Fibroblast of skin of back (primary cell): ENCODE measurements at places on chromosomes 5 and 9.

- DNase-seq, result no peak
Observed at GRCh38 chr9:14106699-14107098, 207.2 kb downstream of the NFIB start.

DNA sequence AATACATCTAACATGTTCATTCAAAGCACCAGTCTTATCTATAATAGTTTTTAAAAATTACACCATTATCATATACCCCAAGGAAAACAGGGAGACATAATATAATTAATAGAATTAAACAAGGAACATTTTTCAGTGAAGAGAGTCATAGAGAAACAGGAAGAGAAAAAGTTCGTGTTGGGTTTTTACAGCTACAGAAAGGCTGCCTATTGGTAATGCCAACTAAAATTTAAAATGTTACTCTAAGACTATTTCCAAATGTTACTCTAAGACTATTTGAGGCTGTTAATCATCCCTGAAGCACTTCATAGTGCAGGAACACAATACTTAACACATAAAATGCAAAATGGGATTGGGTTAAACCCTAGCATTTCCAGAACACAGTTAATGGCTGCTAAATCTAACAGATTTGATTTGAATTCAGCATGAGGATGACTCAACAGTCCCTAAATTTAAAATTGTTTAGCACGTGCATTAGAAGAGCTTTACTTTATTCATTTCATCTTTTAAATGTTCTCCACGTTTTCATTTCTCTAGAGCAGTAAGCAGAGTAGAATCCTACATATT, 54.5 kb downstream of the OXCT1 start:
- no peak for DNase-seq

- no peak for DNase-seq
Observed at GRCh38 chr5:173235499-173236394, 741 bp upstream of the NKX2-5 start.

DNA sequence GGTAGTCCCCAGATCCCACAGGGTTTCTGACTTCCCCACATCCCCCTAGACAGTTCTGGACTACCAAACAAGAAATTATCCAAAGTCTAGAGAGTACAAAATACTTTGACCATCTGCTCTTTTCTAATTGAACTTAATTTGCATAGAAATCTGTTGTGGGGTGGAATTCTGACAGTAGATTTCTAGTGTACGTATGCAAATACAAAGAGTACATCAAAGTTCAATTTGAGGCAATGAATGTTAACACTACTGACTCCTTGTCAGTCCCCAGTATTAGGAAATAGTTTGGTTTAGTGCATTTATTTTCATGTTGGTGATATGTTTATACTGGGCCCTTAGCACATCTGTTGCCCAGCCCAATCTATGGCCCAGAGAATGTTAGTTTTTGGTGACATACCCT, 292.6 kb downstream of the CETN3 start:
- DNase-seq, result no peak

GRCh38 chr9:109417054-109417453, 81.1 kb downstream of the PTPN3 start:
- DNase-seq, result no peak

- DNase-seq, result no peak
Observed at GRCh38 chr5:88765798-88766197, 117.2 kb downstream of the MEF2C start.

GRCh38 chr5:16849775-16850174, 86.3 kb downstream of the MYO10 start:
- no peak for DNase-seq

DNA sequence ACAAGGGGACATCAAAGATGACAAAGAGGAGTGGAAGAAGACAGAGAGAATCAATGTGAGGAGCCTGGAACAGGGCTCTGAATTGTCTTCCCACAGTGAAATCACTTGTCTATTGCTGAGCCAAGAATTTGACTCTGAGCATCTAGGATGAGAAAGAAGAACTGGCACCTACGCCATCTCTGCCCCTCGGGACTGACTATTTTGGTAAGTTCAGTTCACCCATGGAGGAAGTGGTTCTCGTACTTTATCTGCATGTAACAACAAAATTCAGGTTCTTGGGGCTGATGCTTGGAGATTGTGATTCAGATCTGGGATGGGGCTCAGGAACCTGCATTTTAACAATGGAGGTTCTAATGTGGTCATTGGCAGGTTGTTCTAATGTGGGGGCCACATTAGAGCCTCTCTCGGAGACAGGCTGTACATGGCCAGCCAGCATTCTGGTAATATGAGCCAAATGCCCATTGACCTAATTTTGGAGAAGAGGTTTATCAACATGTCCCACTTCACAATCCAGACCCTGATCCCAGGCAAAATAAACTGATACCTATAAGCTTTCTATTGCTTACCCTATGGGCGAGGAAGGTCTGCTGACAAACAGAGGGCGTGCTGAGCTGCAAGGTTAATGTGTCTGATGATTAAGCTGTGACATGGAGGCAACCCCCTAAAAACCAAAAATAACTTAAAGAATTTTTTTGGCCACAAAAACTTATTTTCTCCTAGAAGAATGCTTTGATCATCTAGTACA, 2.7 kb upstream of the IL12B start:
- DNase-seq, result no peak

DNA sequence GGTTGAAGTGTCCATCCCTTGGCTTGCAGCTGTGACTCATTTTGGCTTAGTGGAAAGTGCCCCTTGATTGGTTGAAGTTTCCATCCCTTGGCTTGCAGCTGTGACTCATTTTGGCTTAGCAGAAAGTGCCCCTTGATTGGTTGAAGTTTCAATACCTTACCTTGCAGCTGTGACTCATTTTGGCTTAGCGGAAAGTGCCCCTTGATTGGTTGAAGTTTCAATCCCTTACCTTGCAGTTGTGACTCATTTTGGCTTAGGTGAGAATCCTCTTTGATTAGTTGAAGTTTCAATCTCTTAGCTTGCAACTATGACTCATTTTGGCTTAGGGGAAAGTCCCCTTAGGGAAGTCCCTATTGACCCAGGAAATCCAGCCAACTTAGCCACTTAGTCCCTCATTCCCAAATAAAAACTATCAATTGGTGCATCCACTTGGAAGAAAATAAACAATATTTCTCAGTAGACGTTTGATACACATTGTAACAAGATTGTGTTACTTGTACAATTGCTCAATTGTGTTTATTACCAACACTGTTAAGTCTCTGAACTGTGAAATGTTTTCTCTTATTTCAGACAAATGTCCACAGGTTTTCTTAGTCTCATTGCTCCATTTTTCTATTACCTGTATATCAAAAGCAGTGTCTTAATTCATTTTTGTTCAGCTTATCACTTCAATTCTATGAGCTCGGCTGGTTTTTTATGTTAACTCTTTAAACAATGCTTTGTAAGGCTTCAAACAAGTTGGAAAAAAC, 2308.8 kb upstream of the ACO1 start:
- peak; percentile 17 for DNase-seq

DNA sequence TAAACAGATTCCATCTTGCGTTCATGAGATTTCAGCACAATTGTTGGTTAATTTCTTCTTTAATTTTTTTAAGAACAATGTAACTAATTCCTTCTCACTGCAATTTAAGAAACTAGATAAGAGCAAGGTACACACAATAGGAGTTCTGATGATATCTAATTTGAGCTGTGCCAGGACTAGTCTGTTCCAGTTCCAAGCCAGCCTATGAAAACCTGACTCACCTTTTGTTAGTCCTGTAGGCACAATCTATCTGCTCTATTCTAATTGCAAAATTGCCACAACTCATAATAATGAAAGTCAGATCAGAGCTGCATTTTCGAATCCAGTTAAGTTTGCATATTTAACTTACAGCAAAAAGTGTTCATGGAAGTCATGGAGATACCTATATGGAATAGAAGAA, 494.1 kb upstream of the TUSC1 start:
- no peak for DNase-seq

- DNase-seq, result peak; percentile 86
Observed at GRCh38 chr9:10875752-10876151, 262.9 kb upstream of the PTPRD start.

DNA sequence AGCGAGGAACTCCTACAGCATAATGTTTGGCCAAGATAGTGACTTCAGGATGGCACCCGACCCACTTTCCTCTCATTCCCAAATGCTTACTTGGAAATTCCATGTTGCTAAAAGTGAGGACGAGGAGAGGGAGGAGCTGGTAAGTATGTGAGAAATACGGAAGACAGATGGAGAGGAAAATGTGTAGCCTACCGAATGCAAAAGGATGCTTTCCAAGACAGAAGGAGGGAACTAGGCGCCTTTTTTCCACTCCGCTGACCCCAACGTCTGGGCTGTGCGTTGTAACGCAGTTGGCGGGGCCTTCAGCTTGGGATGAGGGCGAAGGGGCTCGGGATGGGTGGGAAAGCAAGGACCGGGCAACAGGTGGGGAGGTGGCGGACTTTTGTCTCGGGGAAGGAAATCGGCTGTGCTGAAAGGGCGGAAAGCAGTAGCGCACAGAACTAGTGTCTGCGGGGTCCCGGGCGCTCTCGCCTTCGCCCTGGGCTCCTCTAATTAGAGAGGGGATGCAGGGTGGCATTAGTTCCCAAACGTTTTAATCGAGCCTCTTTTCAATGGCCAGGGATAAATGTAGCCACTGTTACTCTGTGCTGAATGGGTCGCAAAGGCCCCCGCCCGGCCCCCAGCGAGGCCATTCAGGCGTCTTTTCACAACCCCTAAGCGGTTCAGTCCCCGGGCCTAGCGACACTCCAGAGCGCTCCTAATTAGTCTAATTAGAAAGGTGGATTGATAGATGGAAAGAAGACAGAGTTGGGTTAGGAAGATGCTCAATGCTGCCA, 12.6 kb downstream of the FOXD1 start:
- peak; percentile 55 for DNase-seq

GRCh38 chr9:5799314-5799713, 33.6 kb downstream of the ERMP1 start:
- peak; percentile 34 for DNase-seq

DNA sequence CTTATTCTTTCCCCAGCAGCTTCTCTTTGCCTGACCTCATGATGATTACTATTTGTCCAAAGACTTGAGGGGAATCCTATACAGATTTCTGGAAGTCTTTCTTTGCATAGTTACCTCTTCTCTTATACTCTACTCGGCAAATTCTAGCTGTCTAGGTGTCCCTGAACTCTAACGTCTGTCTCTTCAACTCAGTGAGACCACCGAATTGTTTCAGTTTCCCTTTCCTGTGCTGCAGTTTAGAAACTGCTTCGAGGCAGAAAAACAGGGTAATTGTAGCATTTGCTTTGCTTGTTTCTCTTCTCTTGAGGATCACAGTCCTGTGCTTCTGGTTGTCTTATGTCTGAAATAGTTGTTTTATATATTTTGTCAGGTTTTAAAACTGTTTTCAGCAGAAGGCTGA, 14.8 kb downstream of the LVRN start:
- DNase-seq, result no peak

DNA sequence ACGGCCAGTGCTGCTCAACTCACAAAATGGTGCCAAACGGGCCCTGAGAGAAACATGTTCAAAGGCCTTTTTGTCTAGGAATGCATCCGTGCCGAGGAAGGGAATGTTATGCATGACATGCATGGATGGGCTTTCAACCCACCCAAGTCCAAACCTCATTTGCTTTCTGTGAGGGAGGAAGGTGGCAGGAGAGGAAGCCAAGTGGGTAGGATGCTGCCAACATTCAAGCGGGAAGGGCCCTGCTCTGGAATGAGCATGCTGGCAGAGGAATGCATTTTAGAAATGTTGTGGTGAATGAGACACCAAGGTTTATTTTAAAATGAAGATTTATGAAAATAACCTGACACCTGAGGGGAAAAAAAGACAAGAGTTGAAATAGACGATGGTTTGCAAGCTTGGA, 479.1 kb downstream of the CCDC171 start:
- peak; percentile 73 for DNase-seq

- no peak for DNase-seq
Observed at GRCh38 chr9:108905494-108905893, 28.4 kb downstream of the ELP1 start.

GRCh38 chr5:150132740-150133139, 22.9 kb downstream of the PDGFRB start:
- no peak for DNase-seq

DNA sequence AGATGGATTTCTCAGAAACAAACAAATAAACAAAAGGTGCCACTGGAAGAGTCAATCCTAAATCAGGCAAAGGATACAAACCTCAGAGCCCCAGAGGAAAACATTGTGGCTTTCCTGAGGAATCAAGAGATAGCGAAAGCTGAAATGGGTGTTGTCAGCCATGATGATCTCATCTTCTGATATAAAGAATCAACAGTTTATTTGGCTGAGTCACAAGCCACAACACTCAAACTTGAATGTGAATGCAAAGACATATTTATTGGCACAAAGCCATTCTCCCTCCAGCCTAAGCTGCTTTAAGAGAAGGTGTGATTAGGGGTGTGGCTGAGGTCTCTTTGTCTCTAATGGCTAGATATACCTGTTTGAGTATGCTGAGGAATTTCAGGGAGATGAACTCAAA, 73.3 kb upstream of the NREP start:
- DNase-seq, result peak; percentile 93

DNA sequence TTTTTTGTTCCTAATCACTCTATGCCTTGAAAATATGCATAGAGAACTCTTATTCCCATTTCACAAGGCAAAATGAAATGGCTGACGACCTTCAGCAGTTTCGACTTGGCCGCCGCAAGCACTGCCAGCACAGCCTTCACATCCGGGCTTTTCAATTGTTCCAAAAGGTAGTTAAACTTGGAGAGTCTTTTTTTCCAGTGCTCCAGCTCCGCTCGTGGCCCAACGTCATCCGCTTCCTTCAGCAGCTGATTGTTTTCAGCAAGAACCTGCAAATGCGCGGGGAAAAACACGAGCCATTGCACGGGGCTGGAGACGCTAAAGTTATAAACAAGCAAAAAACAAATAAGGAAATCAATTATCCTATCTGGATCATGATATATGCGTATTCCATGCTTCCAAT, 25.4 kb downstream of the DNAH5 start:
- no peak for DNase-seq

- DNase-seq, result no peak
Observed at GRCh38 chr9:72656021-72656420, 134.6 kb downstream of the TMC1 start.

- peak; percentile 38 for DNase-seq
Observed at GRCh38 chr9:90972057-90972456, 170.4 kb downstream of the SYK start.

- no peak for DNase-seq
Observed at GRCh38 chr5:115487756-115488155, 56.8 kb downstream of the FEM1C start.

DNA sequence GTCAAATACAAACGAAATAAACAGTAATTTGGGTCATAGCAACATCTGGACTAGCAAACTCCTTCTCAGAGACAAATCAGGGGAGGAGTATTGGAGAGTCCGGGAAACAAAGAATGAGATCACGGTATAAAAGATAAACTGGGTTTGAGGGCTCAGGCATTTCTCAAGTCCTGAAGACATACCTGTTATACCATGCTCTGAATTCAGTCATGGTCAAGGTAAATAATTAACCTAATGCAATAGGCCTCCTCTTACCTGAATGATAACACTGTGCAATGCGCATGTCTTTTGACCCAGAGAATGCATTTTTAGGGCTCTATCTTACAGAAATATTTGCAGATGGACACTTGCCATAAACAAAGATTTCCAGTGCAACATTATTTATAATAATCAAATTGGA, 31.9 kb upstream of the SPDL1 start:
- no peak for DNase-seq
